ENCODE measurements at places on chromosomes 11 and 22.

DNA sequence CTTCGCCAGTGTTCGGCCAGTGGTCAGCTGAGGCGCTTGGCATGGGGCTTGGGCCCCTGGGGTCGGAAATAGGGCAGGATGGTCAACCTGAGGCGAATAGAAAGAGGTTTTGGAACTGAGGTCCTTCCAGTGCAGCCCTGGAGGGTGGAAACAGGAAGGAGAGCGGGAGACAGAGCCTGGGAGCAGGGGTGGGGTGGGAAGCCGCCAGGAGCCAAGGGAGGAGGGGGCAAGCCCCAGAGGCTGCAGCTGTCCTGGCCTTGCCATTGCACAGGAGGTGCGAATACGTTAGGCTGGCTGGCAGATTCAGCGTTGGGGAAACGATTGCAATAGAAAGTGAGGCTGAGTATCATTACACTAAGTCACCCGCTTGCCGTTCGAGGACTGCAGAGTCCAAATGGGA is 13.9 kb upstream of the KCTD17 start:
- no peak for DNase-seq

DNA sequence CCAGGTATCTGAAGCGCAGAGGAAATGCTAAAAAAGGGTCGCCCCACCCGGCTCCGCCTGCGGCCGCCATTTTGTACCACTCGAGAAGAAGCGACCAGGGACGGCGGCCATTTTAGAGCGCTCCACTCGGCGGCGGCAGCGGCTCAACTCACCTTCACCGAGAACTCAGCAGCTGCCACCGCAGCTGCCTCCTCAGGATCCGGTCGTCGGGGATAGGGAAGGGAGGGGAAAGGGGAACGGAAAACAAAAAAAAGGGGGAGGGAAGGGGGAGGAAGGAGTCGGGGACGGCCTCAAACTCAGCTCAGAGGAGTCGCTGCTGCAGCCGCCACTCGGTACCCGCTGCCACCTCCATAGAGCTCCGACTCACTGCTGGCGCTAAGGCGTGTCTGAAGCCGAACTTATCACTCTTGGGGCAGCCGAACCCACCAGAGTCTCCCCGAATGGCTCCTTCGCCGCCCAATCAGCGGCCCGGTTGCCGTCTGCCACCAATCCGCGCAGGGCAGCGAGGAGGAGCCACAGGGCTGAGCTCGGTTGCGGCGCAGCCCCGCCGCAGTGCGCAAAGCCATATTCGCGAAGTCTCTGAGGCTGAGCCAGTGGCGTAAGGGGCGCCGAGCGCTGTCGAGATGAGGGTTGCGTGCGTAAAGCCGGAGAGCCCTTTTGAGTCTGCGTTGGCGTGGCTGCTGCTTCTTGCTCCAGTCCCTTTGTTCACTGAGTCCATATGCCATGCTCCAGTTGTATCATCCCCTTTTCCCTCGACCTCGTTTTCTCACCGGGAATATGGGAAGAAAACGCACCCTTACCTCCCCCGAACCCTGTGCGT is at the start of gene EIF4G2:
TSS of gene EIF4G2 (minus strand) at position 374 of the 820 bp plus-strand sequence.
- DNase-seq, result peak; percentile 98

DNA sequence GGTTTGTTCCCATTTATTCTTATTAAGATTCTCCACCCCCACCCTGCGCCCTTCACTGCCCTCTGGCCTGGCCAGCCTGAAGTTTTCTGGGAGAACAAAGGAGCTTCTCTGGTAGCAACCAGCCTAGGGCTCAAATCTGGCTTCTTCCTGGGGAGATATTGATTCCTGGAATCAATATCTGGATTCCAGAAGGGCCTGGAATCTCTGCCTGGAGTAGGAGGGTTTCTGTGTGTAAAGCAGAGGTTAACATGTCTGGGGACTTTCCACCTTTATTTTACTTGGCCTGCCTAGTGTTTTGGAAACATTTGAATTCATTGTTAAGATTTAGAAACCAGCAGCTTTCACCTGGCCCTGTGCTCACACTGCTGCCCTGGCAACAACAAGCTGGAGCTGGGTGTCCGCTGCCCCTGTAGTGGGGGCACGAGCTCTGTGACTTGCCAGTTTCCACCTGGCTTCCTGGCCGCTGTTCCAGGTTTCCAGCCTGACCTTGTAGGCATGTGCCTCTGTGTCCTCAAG is 5.5 kb downstream of the C11orf91 start:
- DNase-seq, result no peak

GRCh38 chr11:108697872-108698473 is 33.1 kb downstream of the DDX10 start:
- DNase-seq, result peak; percentile 24

- DNase-seq, result no peak
Observed at GRCh38 chr11:69382131-69383128, 88.5 kb downstream of the MYEOV start.

GRCh38 chr11:62499944-62500649 is 46.5 kb downstream of the AHNAK start:
- no peak for DNase-seq

DNA sequence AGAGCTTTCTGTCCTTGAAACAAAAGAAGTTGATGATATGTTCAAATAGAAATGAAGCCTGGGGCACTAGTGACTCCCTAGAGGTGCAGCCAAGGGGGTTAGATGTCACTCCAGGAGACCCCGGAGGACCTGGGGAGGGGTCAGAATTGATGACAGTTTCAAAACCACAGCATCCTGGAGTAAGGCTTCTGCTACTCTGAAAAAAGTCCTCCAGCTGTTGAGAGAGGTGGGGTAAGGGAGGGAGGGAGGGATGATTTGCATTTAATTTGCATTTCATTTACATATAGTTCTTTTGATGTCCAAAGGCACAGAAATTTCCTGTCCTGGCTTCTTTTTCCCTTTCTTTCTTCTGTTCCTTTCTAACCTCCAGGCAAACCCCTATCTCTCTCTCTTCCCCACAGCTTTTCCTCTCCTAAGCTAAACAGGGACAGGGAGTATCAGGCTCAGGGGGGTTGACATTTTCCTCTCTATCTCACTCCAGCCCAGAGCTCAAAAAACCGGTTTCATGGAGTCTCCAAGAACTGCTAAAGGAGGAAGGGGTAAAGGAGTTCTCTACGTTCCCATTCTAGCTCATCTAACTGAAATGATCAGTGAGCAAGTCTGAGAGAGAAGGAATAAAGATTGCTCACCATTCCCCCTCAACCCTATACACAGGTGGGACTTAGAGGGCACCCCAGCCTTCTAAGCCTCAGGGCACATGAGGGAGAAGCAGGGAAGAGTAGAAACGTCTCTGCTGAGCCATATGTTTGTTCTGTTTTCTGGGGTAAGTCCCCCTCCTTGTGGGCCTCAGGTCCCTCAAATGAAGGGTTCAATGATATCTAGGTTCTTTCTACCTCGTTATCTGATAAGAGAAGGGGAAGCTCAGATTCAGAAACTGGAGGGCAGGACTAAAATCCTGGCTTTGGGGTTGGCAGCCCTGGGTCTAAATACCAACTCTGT is 3.5 kb upstream of the POU2F3 start:
- no peak for DNase-seq

DNA sequence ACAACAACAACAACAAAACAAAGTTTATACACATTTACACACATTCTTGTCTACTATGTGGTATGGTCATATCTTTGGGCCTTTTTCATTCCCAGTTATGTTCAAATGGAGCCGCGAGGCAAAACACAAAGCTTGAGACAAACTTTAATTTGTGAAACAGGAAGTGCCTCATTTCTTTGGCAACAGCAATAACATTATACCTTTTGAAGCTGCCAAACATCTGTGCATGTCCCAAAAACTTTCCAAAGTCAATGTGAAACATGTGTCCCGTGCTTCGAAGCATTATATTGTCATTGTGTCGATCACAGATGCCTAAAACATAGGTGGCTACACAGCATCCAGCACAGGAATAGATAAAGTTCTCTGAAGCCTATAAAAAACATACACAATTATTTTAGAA is 25.0 kb upstream of the RPS13 start:
- no peak for DNase-seq

GRCh38 chr11:120528749-120529148 is 17.2 kb downstream of the GRIK4 start:
- no peak for DNase-seq

DNA sequence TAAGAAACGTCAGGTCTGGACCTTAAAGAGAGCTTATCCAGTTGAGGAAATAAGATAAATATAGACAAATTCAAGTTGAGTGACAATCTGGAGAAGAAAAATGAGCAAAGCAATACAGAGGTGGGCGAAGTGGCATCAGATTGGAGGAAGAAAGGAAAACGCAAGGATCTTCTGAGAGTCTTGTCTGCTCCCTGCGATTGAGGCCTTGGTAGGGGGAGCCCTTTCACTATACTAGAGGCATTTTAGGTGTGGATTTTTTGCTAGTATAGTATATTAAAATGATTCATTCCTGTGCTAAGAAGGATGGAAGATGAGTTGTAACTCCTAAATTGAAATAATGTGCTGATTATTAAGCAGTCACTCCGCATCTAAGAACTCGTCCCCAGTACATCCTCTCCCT is 8.1 kb downstream of the NUP50 start:
- no peak for DNase-seq

GRCh38 chr11:44737245-44738085 is 10.7 kb downstream of the TSPAN18 start:
- DNase-seq, result no peak

- no peak for DNase-seq
Observed at GRCh38 chr11:35907648-35908431, 36.0 kb upstream of the LDLRAD3 start.

- no peak for DNase-seq
Observed at GRCh38 chr11:33635161-33635560, 65.5 kb downstream of the C11orf91 start.

DNA sequence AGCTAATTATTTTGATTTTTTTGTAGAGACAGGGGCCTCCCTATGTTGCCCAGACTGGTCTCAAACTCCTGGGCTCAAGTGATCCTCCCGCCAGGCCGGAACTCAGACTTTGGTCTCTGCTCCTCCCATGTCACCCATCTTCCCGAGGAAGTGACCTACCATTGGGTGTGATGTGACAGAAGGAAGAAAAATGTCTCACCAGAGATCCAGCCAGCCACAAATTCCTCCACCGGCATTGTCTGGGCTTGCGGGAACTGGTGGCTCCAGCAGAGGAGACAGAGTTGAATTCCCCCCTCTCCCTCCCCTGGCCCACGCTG is 772 bp downstream of the SLC25A45 start:
- no peak for DNase-seq

GRCh38 chr11:126229858-126230540 is 18.4 kb downstream of the FAM118B start:
- DNase-seq, result no peak

- no peak for DNase-seq
Observed at GRCh38 chr22:23200898-23201297, 20.6 kb downstream of the BCR start.

DNA sequence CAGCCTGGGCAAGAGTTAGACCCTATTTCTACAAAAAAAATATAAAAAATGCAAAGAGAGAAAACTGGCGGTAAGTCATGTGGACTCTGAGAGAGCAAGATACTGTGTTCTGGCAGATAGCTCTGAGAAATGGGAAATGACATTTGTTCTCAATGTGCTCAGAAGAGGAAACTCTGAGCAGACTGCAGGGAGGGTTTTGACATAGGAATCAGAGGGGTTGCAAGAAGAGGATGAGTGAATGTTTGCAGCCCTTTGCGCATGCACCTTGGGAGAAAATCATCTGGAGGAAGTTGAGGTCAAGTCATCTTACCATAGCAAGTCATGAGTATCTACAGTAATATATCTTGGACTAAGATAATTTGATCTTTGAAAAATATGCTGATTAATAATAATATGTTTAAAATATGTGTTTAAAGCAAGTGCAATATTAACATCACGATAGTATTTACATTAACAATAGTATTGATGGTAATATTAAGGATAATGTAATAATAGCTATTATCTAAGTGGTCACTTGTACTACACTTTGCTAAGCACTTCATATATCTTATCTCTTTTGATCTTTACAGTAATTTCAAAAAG is 2.6 kb downstream of the ACER3 start:
- DNase-seq, result no peak

DNA sequence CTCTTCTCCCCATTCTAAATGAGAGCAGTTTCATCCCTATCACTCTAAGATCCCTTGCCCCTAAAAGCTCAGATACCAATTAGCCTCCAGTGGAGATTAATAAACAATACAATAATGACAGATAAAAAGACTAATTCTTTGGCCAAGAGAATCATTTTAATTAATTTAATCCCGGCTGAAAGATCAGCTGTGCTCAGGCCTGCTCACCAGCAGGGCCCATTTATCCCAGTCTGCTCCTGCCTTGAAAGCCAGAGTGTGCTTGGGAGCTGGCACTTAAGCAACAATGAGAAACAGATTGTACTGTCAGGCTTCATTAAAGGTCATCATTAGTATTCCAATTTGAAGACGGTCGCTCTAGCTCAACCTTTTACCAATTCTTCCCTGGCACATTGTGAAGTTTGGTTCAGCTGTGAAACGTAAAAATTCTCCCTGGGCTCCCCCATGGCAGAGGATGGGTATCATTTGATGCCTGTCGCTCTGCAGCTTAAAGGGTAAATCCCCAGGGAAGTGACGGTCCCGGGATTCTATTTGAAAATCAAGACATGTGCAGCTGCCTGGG is 36.1 kb upstream of the HTATIP2 start:
- DNase-seq, result no peak

DNA sequence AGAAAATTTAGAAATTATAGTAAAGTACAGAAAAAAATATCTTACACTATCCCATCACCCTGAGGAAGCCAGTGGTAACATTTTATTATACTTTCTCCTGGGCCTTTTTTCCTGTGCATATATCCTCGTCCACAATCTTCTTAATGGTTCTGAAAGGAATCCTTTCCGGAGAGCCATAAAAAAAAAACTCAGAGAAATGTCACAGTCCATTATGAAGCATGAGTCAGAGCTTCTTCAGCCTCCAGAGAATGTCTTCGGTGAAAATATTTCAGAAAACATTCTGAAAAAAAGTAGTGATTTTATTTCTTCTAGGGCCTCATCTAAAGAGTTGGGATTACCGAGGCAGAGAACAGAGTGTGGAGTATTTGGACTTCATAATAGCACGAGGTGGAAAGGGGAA is 163.4 kb downstream of the INSC start:
- no peak for DNase-seq

DNA sequence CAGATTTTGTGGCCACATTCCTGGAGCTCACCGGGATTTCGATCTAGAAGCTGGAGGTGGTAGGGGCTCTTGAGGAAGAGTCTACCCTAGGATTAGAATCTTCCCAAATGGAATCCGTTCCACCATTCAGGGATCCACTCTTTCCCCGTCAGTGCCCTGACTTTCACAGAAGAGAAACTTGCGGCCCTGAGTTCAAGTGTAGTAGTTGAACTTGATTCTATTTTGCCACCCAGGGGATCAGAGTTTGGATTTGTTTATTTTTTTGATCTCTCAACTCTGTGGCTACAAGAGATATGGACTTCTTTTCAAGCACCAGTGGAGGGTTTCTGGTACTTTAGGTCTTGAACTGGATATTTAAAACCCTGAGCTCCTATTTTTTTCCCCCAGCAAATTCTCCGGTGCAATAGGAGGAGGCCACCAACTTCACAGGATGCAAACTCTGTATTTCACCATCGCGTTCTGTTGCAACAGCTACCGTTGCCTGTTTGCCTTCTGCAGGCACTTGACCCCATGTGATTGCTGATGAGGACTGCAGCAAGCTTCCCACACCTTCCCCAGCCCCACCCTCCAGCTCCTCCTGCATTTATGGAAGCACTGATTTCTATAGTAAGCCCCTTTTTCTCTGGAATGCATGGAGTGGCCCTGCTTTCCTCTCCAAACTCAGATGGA is 14.8 kb upstream of the MRGPRF start:
- no peak for DNase-seq

All from activated naive CD4-positive, alpha-beta T cell treated with anti-CD3 and anti-CD28 coated beads, Interleukin-2, amount 50 U/mL, for 16 hours (primary cell).